ENCODE measurements at places on chromosomes 7 and 10. TPM values are rescaled to one million over a fixed set of nuclear protein-coding genes. Genes with fewer than 3 reads are reported as not detected.

Gene ZPBP
- not detected for total RNA-seq

DNA sequence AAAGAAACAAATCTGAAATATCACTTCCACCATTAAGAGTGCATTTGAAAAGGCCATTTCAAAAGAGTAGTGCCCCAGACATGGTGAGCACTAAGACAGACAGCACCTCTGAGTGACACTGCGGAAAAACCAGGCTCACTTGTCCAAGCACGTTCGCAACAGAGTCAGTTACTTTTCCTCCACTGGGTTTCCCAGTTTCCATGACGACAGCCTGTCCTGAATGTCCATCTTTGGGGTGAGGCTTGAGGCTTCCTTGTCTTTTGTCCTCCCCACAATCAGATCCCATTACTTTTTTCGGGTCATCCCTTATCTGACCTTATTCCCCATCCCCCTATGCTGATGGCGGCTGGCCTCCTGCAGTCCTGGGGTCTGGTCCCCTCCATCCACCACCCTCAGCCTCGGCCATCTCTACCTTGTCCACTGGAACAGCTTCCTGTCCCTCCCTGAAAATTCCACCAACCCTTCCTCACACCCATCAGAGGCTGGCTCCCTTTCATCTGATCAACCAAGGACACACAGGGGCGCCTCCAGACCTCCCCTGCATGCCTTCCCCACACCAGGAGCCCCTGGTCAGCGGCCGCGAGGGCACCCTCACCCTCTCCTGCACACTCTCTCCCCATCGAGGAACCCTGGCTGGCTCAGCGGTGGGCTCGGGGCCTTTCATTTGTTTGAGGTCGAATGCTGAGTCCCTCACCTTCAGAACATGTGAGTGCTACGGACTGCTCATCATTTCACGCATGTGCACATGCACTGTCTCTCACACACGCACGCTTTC, 363.6 kb downstream of the DNAJB6 start:
- no peak for DNase-seq

- peak; percentile 86 for DNase-seq
These were observed 52.1 kb downstream of the TSPAN12 start for GRCh38 chr7:120805636-120806388.

- DNase-seq = no peak
These were observed 71.0 kb downstream of the SEMA3C start for GRCh38 chr7:80847895-80848294.

DNA sequence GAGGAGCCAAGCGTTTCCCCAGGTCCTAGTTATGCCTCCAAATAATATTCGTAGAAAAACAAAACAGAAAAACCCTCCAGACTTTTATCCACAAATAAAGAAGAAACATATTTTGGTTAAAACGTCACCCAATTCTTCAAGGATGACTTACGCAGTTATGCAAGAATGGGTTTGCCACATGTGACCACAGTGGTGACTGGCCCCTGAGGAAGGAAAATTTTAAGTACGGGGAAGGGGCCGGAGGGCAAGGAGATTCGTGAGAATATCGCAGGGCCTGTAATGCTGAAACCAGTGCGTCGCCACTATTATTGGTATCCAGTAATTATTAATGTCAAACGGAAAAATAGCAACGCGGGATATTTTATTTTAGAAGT, 537 bp upstream of the MRPS24 start:
- DNase-seq = peak; percentile 16

DNA sequence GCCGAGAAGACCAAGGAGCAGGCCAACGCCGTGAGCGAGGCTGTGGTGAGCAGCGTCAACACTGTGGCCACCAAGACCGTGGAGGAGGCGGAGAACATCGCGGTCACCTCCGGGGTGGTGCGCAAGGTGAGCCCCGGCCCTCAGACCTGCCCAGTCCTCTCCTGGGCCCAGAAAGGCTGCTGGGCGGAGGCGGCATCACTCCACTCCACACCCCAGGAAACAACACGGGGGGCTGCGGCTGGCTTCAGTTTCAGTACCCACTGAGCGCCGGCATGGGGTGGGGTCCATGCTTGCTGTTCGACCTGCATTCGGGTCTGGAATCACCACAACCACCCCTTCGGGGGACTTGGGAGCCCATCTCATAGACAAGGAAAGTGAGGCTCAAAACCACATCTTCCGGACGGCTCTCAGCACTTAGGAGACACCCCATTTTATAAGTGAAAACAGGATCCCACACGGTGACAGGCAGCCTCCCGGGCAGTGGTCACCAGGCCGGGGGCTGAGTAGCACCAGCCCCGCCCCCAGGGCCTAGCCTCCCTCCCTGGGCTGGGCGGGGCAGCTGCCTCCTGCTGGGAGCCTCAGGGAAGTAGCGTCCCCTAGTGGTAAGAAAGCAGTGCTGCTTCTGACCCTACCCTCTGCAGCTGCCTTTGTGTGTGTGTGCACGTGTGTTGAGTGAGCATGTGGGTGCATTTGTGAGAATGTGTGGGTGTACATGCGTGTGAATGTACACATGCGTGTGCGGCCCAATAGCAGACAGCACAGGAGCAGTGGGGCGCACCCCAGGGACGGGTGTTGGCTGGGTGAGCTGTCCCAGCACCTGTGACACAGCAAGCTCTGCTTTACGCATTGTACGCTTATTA, 1.8 kb downstream of the SNCG start:
- peak; percentile 89 for DNase-seq

DNA sequence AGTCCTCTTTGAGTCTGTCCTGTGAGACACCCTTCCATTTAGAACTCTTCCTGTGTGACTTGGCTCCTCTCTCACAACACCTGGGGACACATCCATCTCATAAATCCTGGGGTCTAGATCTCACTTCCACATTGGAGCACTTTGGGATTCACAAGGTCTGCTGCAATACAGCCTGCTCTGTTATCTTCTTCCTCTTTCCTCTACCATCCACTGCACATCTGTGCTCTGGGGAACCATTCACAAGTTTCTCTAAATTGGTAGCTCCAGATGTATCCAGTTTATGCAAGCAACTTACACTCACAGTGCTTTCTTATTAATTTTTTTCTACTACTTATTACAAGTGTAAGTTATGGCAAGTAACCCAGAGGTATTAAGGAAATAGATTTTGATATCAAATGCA, 5.5 kb upstream of the FIGNL1 start:
- DNase-seq = no peak

Gene CALML3
- not detected for total RNA-seq

DNA sequence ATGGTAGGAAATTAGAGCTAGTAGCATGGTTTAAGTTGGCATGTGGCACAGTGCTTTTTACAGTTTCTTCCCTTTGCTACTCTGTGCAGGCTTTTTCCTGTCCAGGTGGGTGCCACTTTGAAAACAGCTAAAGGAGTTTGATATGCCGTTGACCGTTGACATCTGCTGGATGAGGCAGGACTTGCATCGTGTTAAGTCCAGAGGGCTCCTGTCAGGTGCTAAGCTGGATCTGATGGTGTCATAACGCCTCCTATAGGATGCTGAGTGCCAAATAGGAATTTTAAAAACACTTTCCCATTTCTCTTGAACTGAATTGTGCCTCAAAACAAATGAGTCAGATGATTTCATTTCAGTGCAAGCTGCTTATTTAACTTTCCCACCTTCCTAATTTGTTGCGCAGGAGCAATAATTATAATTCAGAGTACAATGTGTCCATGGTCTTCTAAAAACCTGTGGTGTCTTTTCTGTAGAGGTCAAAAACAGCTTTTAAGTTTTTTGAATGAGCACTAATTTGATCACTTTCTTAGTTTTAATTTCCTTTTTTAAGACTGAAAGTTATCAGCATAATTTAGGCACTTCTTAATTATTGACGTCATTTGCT, 178.3 kb downstream of the CDCA7L start:
- DNase-seq = peak; percentile 94

DNA sequence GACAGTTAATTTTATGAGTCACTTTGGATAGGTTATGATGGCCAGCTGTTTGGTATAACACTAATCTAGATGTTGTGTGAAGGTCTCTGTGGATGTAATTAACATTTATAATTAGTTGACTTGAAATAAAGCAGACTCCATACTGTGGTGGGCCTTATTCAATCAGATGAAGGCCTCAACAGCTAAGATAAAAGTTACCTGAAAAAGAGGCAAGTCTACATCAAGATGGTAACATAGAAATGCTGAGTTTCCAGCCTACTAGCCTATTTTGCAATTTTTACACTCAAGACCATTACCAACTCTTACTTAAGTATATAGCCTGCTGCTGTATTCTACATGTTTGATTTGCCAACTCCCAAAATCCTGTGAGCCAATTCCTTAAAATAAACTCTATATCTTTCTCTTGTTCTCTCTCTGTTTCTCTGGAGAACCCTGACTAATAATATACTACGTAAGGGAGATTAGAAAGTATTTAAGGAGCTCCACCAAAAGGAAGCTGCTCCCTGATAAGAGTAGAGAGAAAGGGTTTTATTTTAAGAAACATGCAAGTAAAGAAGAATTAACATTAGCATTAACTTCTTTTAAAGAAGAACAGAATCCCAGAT, 42.7 kb downstream of the ZNF438 start:
- no peak for DNase-seq

DNA sequence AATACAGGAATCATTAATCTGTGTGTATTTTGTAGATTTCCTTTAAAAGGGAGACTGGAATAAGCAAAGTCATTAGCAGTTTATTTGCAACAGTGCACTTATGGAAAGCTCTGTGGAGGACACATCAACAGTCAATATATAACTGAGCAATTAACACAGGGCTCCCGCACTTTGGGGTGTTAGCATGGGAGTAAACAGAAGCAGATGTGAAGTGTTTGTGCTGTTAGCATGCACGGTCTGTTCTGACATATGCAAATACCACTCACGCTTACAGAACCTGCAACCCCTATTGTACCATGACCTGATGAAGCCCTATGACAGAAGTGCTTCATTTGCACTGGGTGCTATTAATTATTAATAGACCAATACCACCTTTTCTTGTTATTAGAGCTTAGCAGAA, 118.9 kb downstream of the PPP1R3A start:
- DNase-seq = no peak

DNA sequence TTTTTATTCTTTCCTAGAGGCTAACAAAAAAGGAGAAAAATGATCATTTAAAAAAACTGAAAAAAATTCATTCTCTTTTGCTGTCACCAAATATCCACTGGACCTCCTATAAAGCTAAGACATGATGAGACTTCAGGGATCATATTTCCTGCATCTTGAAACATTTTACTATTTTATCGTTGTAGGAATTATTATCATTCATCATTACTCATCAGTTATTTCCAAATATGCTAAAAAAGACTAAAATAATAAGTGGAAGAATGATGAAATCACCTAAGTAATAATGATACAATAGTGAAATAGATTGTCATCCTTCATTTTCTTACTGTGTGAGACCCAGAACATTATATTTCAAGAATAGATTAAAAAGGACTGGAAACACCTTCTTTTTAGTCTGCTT, 28.3 kb downstream of the TAF3 start:
- no peak for DNase-seq

GRCh38 chr7:14446829-14447228, 455.7 kb downstream of the DGKB start:
- no peak for DNase-seq

- DNase-seq = no peak
These were observed 2.4 kb downstream of the TMEM72 start for GRCh38 chr10:44913350-44914081.

GRCh38 chr10:127534074-127534473, 15.0 kb upstream of the NPS start:
- no peak for DNase-seq

GRCh38 chr7:111050875-111051416, 40.0 kb upstream of the LRRN3 start:
- DNase-seq = no peak

GRCh38 chr7:47600199-47601118, 18.5 kb upstream of the TNS3 start:
- DNase-seq = no peak

GRCh38 chr7:31065021-31065593, 13.0 kb downstream of the ADCYAP1R1 start:
- DNase-seq = peak; percentile 44

DNA sequence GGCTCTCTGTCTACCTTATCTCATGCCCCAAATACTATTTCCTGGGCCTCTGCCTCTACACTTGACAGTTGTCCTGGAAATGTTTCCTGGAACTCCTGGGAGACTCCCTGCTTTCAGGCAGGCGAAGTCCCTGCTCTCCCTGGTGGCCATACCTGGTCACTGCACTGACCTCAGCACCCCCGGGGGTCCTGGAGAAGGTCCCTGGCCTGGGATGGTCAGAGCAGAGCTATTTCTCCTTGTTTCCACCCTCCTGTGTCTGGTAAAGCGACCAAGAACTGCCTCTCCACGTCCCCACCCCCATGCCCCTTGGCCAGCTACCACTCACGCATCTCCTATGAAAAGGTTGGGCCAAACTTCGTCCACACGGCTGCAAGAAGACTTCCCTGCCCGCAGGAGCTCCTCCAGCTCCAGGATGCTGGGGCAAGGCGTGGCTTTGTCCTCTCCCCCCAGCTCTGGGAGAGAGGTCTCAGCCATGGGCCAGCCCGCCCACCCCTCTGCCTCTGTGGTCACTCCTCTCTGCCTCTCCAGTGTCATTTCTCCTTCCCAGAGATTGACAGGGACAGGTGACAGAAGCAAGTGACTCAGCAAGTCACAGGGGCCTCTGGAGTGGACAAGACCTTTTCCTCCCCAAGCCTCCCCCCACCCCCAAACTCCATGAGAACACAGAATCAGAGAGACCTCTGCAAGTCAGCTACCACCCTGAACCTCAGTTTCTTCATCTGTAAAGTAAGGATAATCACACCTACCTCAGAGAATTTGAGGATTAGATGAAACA, 2.6 kb upstream of the SAMD8 start:
- peak; percentile 82 for DNase-seq

Gene WNT8B
- total RNA-seq = 1.9 TPM

- DNase-seq = peak; percentile 97
These were observed 5.1 kb upstream of the MYL7 start for GRCh38 chr7:44145969-44146911.

DNA sequence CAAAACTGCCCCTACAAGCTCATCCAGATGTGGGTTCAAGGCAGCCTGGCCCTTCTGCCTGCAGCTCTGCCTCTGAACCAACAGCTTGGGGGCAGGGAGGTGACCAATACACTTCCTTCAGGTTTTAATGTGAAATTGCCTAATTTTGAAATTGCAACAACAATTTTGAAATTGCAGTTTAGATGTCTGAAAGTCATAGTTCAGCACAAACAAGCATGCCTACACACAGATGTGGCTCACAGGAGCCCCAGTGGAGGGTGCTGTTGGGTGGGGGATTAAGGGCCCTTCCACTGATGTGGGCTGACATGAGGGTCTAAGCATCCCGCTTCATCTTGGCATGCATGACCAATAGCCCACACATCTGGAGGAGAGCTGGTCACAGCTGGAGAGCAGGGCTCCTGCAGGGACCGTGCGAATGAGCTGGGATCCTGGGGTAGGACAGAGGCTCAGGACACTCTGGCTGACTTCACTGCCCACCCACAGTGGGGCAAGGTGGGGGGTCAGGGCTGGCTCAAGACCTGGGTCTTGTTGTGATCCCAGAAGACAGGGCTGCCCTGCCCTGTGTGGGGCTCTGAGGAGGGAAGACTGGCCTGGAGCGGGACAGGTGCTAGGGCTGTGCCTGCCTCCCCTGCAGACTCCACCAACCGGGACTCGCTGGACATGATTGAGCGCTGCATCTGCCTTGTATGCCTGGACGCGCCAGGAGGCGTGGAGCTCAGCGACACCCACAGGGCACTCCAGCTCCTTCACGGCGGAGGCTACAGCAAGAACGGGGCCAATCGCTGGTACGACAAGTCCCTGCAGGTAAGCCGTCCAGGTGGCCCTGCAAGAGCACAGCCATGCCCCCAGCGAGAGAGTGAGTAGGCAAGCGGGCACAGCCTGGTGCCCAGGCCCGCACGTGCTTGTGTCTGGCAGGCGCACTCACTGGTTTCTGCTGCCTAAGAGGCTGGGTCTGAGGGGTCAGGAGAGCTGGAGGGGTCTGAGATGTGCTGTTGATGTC, 32.3 kb downstream of the CHAT start:
- DNase-seq = no peak

Gene CASTOR2
- 26.1 TPM for total RNA-seq

GRCh38 chr10:110074758-110075671, 67.2 kb downstream of the ADD3 start:
- DNase-seq = no peak

Gene CALHM1
- total RNA-seq = 0.93 TPM
